NCI-H446 treated with DMSO at 0.1 percent for 48 hours (cell line): ENCODE measurements at places on chromosomes 1 and 21.
A peak's percentile ranks its signal among the peaks of the same experiment; 100 is the strongest.

GRCh38 chr1:31595836-31596736 is 19.8 kb downstream of the TINAGL1 start:
- DNase-seq = no peak

- DNase-seq = no peak
These were observed 171.7 kb downstream of the PRDM16 start for GRCh38 chr1:3240524-3241235.

GRCh38 chr21:20997636-20998455 is at the start of gene NCAM2:
Gene NCAM2 (plus strand): TSS chr21:20998409.
- peak; percentile 54 for DNase-seq

GRCh38 chr21:33293811-33294216 is 27.6 kb downstream of the IL10RB start:
- DNase-seq = no peak

DNA sequence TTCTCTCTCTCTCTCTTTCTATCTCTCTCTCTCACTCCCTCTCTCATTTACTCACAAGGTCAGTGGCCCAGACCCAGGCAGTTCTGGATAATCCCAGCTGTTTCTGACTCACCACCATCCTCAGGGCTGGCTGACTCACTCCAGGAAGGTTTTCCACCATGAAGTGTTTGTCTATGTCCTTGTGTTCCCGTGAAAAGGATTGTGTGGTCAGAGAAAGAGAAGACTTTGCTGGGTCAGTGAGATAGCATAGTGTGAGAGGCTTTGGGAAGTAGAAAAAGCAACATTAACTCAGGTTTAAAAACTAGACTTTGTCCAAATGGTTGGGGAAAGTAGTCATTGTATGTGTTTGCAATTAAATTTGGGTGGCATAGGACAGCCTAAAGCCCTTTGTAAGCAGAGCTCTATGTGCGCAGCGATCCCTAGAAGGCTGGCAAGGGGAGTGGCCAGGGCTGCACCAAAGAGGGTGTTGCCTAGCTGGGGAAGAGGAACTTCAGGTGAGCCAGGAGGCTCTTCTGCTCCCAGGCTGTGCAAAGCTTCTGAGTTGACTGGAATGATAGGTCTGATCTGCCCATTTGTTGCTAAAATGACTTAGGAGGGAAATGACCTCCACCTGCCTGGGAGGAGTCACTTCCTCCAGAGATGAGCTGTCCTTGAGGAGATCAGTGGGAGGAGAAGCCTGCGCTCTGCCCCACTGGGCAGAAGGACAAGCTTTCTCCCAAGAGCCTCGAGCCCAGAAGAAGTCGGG is 4.9 kb upstream of the CAPN2 start:
- no peak for DNase-seq

- no peak for DNase-seq
These were observed 47.0 kb downstream of the C1orf198 start for GRCh38 chr1:230821346-230821745.

DNA sequence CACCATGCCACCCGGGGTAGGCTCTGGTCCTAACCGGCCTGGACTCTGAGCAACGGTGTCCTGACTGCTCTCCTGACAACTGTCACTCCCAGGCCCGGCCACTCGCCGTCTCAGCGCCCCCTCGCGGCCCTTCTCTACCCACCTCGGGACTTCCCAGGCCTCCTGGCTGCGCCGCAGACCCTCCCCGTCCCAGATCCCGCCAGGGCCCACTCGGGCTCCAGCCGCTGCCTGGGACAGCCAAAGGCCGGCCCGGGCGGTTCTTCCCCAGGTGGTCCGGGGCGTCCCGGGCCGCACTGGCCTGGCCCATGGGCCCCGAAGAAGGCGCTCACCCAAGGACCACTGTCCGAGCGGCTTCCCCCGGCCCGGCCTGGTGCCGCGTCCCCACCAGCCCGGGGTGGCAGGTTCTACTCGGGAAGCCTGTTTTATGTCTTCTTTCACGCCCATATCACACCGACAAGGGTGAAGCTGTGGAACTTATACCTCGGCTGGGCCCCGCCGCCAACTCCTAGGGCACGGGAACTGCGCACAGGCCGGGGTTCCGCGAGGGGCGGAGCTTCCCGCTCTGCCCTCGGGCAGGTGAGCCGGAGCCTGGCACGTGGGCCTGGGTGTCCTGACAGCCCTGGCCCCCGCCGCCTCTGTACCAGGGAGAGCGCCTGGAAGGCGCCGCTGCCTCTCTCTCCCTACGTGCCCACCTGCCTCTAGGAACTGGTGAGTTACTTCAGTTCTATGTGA is 138.3 kb downstream of the TTLL7 start:
- no peak for DNase-seq

- DNase-seq = no peak
These were observed 3.1 kb downstream of the C1orf162 start for GRCh38 chr1:111476761-111477309.

DNA sequence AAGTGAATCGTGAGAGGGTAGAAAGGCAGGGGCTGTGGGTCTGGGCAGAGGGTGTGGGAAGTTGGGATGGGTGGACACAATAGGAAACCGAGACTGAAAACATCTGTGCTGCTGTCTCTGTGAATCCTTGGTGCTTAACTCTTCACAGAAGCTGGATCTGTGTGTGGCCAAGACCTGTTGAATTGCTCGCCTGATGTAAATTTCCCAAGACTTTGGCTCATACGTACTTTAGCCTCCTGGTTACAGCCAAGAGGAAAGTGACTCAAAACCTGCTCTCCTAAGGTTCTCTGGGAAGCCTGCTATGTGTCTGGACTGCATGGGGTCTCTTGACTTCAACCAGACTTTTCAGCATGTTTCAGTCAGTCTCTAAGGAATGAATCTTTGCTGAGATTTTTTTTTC is 270.3 kb downstream of the RWDD3 start:
- no peak for DNase-seq

- no peak for DNase-seq
These were observed 494.5 kb upstream of the LRRC7 start for GRCh38 chr1:69073176-69073575.

DNA sequence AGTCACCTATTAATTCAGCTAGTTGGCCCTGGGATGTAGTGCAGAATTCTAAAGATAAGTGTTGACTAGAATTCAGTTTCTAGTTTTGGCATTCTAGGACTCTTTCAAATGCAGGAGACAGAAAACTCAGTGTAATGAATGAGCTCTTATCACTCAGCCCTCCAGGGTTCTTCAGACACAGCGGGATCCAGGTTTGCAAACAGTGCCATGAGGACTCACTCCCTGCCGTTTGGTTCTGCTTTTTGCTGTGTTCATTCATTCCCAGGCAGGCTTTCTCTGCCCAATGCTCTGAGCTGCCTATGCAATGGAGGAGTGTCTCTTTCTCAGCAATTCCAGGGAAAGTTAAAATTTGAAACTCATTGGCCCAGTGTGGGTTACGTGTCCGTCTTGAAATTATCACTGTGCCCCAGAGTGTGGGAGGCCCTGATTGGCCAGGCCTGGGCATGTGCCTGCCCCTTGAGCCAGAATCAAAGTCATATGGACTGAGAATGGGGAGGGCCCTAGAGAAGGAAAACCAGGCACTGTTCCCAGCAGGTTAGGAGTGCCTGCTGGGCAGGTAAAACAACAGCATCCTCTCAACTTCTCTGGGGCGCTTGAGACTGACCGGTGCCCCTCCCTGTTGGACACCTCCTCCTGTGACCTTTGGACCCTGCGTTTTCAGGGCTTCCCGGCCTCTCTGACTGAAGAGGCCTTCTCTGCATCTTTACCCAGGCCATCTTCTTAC is 43.4 kb downstream of the TMEM51 start:
- no peak for DNase-seq

DNA sequence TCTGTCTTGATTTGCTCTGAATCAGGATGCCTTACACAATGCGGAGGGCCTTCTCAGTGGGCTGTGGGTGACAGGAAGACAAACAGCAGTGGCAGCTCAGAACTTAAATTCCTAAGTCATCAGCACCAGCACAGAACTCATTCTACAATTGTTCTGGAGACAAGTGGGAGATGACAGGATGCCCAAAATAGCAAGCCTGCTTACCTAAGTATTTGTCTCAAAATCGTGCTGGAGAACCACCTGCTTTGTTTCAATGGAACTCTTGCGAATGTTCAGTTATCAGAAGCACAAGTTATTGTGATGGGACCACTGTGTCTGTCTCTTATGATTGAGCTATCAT is 76.1 kb downstream of the VCAM1 start:
- DNase-seq = no peak

GRCh38 chr21:40882192-40882915 is 35.4 kb upstream of the DSCAM start:
- DNase-seq = no peak

DNA sequence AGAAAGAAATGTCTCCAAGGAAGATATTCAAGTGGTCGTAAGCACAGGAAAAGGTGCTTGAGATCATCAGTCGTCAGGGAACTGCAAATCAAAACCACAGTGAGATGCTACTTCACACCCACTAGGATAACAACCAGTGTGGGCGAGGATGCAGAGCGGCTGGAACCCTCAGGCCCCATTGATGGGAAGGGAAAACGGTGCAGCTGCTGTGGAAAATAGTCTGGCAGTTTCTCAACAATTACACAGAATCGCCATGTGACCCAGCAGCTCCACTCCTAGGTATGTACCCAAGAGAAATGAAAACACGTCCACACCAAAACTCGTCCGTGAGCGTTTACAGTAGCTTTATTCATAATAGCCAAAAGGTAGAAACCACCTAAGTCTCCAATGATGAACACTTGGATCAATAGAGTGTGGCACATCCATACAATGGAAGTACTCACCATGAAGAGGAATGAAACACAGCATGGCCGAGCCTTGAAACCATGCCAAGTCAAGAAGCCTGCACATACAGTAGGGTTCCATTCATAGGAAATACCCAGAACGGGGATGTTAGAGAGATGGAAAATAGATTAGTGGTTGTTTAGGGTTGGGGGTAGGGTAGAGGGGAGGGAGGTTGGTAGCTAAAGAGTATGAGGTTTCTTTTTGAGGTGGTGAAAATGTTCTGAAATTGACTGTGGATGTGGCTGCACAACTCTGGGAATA is 6.1 kb downstream of the DFFB start:
- no peak for DNase-seq

- DNase-seq = no peak
These were observed 409.2 kb downstream of the USH2A start for GRCh38 chr1:216014086-216014485.

DNA sequence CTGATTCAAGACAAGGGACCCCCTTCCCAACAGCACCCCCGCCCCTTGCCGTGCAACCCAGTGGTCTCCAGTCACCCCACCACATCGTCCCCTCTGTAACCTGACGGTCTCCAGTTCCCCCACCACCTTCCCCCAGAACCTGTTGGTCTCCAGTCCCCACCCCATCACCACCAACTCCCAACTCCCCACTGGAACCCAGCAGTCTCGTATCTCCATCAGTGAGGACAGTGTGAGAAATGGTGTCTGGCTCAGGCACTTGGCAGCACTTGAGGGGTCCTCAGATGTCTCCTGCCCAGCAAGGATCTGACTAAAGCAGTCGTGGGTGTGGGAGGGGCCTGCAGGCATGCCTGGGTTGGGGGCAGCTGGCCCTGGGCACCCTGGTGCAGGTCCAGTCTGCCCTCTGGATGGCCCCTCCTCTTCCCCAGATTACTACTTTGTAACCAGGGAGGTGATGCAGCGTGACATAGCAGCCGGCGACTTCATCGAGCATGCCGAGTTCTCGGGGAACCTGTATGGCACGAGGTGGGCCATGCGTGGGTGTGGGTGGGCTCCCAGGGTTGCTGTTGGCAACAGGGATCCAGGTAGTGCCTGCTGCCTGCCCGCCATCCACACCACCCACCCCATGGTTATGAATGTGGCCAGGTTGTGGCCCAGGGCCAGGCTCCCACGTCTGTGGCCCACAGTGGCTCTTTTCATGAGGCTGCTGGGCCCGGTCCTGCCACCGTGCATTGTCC is 3.1 kb upstream of the GJC2 start:
- no peak for DNase-seq

DNA sequence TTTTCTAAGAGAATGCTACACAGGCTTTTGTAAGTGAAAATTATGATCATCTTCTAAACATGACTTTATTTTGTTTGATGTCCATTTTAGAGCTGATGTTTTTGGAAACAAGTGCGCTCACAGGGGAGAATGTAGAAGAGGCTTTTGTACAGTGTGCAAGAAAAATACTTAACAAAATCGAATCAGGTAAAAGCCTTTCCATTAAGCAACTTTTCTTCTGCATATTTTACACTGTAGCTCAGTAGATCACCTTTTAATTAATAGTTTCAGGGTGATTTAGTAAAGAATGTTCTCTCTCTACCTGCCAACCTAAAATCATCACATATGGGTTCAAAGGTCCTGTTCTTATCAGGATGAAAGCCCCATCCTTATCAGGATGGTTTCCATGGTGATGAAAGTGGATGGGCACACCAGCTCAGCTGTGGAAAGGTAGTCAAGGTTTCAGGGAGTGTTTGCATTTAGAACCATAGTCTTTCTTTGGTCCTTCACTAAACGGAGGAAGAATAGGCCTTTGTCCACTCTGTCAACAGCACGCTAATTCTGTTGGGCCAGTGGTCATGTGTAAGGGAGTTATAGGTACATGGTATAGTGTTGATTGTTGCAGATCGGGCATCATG is 28.1 kb downstream of the RAB4A start:
- no peak for DNase-seq

GRCh38 chr1:197130677-197131304 is 15.7 kb downstream of the ASPM start:
- DNase-seq = no peak

GRCh38 chr1:209823143-209824041 is 4.4 kb upstream of the UTP25 start:
- peak; percentile 47 for DNase-seq

DNA sequence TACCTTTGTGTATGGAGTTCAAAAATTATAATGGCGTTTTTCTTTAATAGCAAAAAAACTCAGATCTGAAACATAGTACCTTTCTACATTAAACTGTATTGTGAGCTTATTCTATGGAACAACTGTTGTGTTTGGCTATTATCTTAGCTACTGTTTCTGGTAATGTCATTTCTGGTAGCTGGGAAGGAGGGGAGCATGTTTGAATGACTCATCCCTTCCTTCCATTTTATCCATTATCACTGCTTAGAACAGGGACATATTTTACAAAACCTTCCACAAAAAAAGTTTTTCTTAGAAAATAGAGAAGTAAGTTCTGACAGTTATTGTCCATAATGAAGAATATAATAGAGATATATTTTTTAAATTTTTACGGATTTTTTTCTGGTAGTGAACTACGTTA is 128.3 kb downstream of the NRDC start:
- no peak for DNase-seq

- DNase-seq = no peak
These were observed 28.2 kb downstream of the UBE2G2 start for GRCh38 chr21:44773291-44773932.

DNA sequence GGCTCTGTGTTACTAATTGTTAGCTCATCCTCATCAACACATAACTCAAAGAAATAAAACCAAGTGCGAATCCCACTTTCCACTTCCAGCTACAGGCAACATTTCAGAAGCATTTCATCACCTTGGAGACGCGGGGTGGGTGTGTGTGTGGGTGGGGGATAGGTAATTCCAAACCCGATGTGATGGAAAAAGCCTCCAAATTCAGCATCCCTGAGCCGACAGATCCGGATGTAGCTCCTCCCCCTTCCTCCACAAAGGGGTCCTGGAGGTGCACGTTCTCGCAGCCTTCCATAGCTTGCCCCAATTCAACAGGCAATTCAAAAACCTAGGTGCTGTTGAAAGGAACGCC is 486 bp downstream of the HSPA13 start:
- DNase-seq = no peak

- DNase-seq = no peak
These were observed 10.7 kb downstream of the DCST2 start for GRCh38 chr1:155022927-155023236.

- DNase-seq = no peak
These were observed 4.5 kb downstream of the HSPB7 start for GRCh38 chr1:16013220-16013907.
